ENCODE measurements at places on chromosomes 1 and 21. TPM values are rescaled to one million over a fixed set of nuclear protein-coding genes. Genes with fewer than 3 reads are reported as not detected.

DNA sequence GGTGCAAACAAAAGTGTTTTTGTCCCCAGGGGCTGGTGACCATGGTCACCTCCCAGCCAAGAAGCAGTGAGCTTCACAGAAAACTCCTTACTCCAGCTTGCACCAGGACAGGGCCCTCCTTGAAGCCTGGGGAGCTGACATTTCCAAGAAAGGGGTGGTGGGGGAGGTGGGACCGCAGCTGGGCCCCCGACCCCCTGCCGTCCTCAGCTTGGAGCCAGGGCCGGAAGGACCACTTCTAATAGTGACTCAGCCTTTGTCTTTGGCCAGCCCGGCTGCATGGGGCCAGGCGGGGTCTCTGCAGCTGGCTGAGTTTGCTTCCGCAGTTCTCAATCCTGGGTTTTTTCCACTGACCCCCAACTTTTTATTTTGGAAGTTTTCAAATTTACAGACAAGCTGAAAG, 136.5 kb upstream of the POU3F1 start:
- H3K4me3 ChIP-seq, result no peak overlapping the region
- no peak overlapping the region for H3K27ac ChIP-seq
- no peaks in the 10 kb centered on the region for H3K36me3 ChIP-seq
- no peak for DNase-seq
- H3K4me1 ChIP-seq, result no peaks in the 10 kb centered on the region
- no peaks in the 10 kb centered on the region for H3K27me3 ChIP-seq

DNA sequence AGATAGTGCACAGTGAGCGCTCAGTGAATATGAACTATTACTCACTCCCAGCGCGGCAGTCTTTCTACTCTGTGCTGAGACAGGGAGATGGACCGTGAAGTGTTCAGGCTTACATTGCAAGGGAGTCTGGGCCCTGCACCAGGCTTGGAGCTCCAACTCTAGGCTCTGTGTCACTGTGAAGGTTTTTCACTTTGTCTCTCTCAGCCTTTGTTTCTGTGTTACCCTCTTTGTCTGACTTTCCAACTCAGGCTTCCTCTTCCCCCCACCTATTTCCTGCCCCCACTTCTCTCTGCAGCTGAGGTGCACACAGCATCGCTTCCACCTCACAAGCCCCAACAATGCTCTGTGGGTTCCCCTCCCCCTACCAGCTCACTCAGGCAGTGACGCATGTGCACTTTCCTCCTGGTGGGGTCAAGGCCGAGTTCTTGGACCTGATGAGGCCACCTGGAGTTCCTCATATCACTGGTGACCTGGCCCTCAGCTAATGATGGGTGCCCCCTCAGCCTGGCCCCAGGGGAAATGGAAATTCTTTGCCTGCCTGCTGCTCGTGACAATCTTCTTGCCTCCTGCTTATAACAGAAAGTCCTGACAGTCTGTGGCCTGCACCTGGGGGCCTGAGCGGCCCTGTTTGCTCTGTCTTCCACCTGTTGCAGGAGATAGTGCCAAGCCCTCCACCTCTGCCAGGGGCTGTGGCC, 1.1 kb upstream of the LCK start:
- no peaks in the 10 kb centered on the region for H3K36me3 ChIP-seq
- H3K4me3 ChIP-seq, result no peak overlapping the region
- H3K4me1 ChIP-seq, result peaks cover 45% of the 10 kb centered on the region

- no peaks in the 10 kb centered on the region for H3K36me3 ChIP-seq
- H3K27ac ChIP-seq, result no peak overlapping the region
- H3K4me1 ChIP-seq, result no peaks in the 10 kb centered on the region
Measured at GRCh38 chr21:43270800-43271301, 102.0 kb downstream of the CRYAA start.

DNA sequence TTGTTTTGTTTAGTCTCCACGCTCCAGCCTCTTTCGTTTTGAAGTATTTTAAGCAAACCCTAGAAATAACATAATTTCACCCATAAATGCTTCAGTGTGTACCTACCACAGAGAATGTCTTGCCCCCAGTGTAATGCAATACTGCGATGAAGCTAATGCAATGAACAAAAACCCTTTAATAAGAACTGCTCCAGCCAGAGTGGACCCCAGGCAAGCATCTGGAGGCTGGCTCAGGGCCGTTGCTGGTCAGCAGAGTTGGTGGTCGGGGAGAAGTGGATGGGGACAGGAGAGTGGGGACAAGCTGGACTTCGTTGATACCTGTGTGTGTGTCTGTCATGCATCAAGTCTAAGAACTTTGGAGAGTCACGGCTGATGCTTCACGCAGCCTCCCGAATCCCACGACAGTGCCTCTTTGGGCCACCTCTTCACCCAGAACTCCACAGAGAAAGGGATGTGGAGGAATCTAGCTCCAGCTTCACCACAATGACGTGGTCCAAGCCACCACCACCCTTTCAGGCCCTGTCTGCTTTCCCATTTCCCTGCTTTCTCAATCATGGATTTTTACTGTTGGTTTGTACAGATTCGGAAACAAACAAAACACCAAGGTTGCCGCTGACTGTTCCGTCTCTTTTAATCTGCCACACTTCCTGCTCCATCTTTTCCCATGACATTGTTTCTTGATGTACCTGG, 108.6 kb upstream of the ERRFI1 start:
- no peaks in the 10 kb centered on the region for H3K36me3 ChIP-seq
- no peak for DNase-seq
- no peaks in the 10 kb centered on the region for H3K27me3 ChIP-seq
- H3K27ac ChIP-seq, result no peak overlapping the region
- peaks cover 11% of the 10 kb centered on the region for H3K4me1 ChIP-seq

DNA sequence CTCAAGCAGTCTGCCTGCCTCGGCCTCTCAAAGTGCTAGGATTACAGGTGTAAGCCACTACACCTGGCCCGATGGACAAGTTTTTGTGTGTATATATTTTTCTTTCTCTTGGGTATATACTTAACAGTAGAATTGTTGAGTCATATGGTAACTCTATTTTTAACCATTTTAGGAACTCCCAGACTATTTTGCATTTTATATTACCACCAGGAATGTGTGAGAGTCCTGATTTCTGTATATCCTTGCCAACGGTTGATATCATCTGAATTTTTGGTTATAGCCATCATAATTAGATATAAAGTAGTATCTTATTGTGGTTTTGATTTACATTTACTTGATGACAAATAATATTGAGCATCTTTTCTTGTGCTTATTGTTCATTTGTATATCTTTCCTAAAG, 20.7 kb downstream of the FNBP1L start:
- H3K4me3 ChIP-seq, result no peak overlapping the region
- no peaks in the 10 kb centered on the region for H3K4me1 ChIP-seq
- no peak overlapping the region for H3K27ac ChIP-seq
- no peak for DNase-seq
- H3K36me3 ChIP-seq, result no peaks in the 10 kb centered on the region

GRCh38 chr1:157697781-157698569, 2.6 kb downstream of the FCRL3 start:
- H3K27ac ChIP-seq, result no peak overlapping the region
- no peaks in the 10 kb centered on the region for H3K4me1 ChIP-seq
- H3K36me3 ChIP-seq, result no peaks in the 10 kb centered on the region
- H3K27me3 ChIP-seq, result peaks cover 23% of the 10 kb centered on the region
- no peak overlapping the region for H3K4me3 ChIP-seq
- DNase-seq, result no peak

DNA sequence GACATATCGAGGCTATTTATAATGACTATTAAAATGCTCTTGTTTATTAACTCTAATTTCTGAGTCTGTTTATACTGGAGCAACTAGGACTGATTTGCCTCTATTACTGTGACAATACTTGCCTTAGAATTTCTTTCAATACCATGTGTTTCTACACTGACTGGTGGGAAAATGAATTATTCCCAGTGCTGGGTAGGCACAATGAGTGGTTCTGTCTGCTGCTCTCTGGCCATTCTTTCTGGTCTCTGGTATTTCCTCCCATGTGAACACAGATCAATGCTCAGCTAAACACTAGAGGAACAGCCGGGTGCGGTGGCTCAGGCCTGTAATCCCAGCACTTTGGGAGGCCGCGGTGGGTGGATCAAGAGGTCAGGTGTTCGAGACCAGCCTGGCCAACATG, 390.5 kb downstream of the PRDM2 start:
- no peaks in the 10 kb centered on the region for H3K36me3 ChIP-seq
- DNase-seq, result no peak
- H3K27me3 ChIP-seq, result no peaks in the 10 kb centered on the region
- H3K27ac ChIP-seq, result no peak overlapping the region
- no peak overlapping the region for H3K4me3 ChIP-seq

DNA sequence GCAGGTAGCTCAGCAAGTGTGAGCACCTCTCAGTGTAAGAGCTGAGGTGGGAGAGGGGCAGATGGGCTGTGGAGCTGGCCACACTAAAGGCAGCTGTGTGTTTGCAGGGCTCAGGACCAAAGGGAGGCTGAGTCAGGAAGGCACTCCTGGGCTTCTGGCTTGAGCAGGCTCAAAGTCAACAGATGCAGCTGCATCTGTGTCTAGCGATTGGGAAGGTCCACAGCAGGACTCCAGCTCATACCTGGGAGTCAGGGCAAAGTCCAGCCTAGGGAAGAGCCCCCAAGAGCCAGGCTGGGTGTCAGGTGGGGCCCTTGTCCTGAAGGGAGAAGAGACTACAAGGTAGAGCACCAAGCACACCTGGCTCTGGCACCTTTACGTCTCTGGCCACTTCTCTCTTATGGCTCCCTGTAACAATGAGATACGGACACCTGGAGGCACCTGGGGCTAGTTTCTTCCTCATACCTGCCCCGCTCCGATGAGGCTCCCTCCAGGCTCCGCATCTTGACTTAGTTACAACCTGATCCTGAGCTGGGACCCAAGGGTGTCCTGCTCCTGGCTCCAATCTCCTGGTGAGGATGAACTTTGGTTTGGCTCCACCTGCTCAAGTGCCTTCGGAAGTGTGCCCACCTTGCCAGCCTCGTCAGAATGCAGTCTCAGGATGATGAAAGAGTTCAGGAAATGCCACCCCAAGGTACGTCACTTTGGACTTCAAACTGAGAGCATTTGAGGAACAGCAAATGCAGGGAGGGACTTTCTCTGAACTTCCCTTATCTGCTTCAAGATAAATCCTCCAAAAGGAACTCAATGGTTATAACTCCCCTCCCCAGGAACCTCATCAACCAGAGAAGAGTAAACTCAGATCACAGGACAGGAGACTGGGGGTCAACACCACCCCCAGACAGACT, 21.5 kb upstream of the SLC2A1 start:
- no peak overlapping the region for H3K4me3 ChIP-seq
- DNase-seq, result no peak
- H3K4me1 ChIP-seq, result no peaks in the 10 kb centered on the region
- no peaks in the 10 kb centered on the region for H3K27me3 ChIP-seq
- H3K27ac ChIP-seq, result no peak overlapping the region

DNA sequence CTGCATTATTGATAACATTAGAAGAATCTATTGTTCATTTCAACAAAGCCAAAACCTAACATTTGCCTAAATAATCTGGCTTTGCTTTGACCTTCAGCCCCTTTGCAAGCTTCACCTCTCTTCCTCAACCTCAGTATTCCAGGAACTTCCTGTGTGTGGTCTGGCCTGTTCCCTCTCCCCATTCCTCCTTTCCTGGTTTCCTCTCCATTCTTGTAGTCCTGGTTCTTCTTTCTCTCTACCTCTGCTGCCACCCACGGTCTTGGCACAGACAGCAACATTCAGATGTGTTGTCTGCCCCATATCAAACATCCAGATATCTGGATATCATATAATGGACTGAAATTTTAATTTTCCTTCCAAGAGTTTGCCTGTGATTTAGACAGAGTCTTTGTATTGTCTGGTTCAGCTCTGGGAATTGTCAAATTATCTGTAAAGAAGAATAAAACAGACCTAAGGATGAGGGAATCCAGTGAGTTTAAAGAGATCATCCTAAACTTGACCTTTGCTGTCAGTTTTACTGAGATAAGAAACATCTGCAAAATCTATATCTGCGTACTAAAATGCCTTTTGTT, 148.1 kb upstream of the KCTD3 start:
- no peaks in the 10 kb centered on the region for H3K4me1 ChIP-seq
- H3K27ac ChIP-seq, result no peak overlapping the region
- H3K36me3 ChIP-seq, result no peaks in the 10 kb centered on the region
- H3K4me3 ChIP-seq, result no peak overlapping the region
- DNase-seq, result no peak
- H3K27me3 ChIP-seq, result no peaks in the 10 kb centered on the region

DNA sequence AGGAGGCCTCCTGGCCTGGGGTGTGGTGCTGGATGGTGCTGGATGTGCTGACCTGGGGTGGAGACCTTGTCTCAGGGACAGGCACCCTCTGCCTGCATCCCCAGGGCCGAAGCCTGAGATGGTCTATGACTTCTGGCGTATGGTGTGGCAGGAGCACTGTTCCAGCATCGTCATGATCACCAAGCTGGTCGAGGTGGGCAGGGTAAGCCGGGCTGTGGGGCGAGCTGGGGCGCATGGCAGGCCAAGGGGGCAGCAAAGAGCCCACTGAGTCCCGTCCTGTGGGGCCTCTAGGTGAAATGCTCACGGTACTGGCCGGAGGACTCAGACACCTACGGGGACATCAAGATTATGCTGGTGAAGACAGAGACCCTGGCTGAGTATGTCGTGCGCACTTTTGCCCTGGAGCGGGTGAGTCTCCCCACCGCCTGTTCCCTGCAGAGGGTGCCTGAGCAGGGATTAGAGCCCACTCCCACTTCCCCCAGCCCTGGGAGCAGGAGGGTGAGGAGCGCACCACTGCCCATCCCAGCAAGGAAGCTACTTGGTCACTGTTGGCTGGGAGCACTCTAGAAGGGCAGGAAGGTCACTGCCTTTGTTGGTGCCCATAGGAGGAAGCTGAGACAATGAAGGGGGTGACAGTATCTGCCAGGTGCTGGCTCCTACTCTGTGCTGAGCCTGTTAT, 75.2 kb downstream of the PTPRU start:
- no peaks in the 10 kb centered on the region for H3K27me3 ChIP-seq
- H3K4me1 ChIP-seq, result no peaks in the 10 kb centered on the region
- peaks cover 15% of the 10 kb centered on the region for H3K36me3 ChIP-seq
- peak; percentile 48 for DNase-seq
- no peak overlapping the region for H3K27ac ChIP-seq

- H3K27ac ChIP-seq, result no peak overlapping the region
- no peaks in the 10 kb centered on the region for H3K27me3 ChIP-seq
- H3K4me1 ChIP-seq, result no peaks in the 10 kb centered on the region
- no peaks in the 10 kb centered on the region for H3K36me3 ChIP-seq
- DNase-seq, result no peak
- H3K4me3 ChIP-seq, result no peak overlapping the region
Measured at GRCh38 chr1:80251591-80251990, 1245.1 kb upstream of the ADGRL4 start.

DNA sequence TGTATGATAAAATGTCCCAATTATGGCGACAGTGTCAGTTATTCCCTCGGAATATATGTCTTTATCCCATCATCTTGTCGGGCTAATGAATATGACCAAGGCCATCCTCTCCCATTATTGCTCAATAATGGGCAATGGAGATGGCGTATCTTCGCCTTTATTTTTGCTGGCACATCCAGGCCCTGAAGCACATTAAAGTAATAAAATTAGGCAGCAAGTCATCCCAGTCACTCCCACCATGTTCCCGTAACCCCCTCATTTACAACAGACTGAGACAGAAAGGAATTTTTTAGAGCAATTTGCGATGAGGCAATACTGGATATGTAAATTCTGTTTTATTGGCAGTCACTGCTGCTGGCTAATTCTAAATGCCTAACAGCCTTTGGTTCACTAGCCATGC, 35.3 kb downstream of the CLIC6 start:
- no peak for DNase-seq
- H3K27me3 ChIP-seq, result peaks cover 8% of the 10 kb centered on the region
- no peaks in the 10 kb centered on the region for H3K36me3 ChIP-seq
- H3K4me3 ChIP-seq, result no peak overlapping the region
- no peaks in the 10 kb centered on the region for H3K4me1 ChIP-seq
- H3K27ac ChIP-seq, result peak overlapping the region; percentile 26

- no peak overlapping the region for H3K27ac ChIP-seq
- H3K4me1 ChIP-seq, result peaks cover 82% of the 10 kb centered on the region
- no peak for DNase-seq
Measured at GRCh38 chr1:64895500-64895899, 70.8 kb downstream of the JAK1 start.

The TP53BP2 gene
- 64.4 TPM for total RNA-seq

The OR2L2 gene
- 0.14 TPM for total RNA-seq

The CBR3 gene
- total RNA-seq, result 4.1 TPM

The SLC66A1 gene
- 20.9 TPM for total RNA-seq

The GUCA2B gene
- not detected for total RNA-seq

The PLA2G2D gene
- total RNA-seq, result not detected

All from upper lobe of right lung (tissue), 1 donor.